Left renal pelvis (tissue), 4 donors: ENCODE measurements at places on chromosomes 7 and 10. TPM values are rescaled to one million over a fixed set of nuclear protein-coding genes. Genes with fewer than 3 reads are reported as not detected.

- no peak for DNase-seq
Measured at GRCh38 chr10:7261351-7261750, 149.5 kb downstream of the SFMBT2 start.

GRCh38 chr10:22874189-22874854, 53.5 kb upstream of the ARMC3 start:
- DNase-seq, result no peak

DNA sequence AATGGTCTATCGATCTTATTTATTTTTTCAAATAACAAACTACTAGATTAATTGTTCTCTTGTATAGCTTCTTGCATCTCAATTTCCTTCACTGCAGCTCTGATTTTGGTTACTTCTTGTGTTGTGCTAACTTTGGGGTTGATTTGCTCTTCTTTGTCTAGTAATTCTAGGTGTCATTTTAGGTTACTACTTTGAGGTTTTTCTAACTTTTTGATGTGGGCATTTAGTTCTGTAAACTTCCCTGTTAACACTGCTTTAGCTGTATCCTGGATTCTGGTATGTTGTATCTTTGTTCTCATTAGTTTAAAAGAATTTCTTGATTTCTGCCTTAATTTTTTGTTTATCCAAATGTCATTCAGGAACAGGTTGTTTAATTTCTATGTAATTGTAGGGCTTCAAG, 1188.0 kb downstream of the DNAJB9 start:
- no peak for DNase-seq

DNA sequence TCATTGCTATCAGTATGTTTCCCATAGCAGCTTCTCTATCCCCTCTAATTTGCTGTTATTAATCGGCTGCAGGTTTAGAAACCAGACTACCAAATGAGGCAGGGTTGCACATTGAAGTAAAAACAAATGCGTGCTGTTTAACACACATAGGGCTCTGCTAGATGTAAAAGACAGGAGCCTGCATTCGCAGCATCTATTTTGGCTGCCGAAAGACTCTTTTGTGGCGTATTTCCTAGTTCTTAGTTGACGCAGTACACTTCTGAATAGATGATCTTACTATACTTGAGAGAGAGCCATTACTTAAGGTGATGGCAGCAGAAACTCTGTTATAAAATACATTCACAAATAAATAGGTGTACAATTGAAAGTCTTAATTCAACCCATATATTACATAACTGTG, 21.4 kb downstream of the SGCE start:
- DNase-seq, result no peak

- DNase-seq, result no peak
Measured at GRCh38 chr7:50396856-50397255, 53.3 kb downstream of the FIGNL1 start.

GRCh38 chr10:60652628-60653027, 125.7 kb upstream of the CDK1 start:
- DNase-seq, result no peak

- DNase-seq, result no peak
Measured at GRCh38 chr7:134778941-134779740, at the start of gene CALD1. Gene CALD1, plus strand, starts transcription at chr7:134779634. Its CDS starts 88,100 bp downstream, at chr7:134867734.

- DNase-seq, result no peak
Measured at GRCh38 chr10:110192552-110192951, 14.9 kb upstream of the MXI1 start.

VWDE gene
- polyA plus RNA-seq, result 20.9 TPM

GRM8 gene
- 11.4 TPM for polyA plus RNA-seq

OR2A5 gene
- polyA plus RNA-seq, result 0.06 TPM
